ENCODE measurements at places on chromosomes 7 and 10. TPM values are rescaled to one million over a fixed set of nuclear protein-coding genes. Genes with fewer than 3 reads are reported as not detected.

DNA sequence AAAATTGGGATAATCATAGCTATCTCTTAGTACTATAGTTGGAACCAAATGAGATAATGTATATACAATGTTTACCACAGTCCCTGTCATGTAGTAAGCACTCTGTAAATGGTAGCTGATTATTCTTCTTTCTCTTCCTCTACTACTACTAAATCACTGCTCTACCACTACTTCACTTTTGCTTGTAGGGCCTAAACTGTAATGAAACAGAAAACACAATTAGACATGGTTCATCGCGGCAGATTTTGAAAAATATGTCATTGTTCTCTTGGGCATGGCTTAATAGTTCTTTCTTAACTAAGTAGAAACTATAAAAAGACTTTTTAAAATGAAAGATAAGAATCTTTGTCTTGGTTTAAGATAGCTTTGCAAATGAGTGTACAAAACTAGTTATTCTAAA is 34.9 kb downstream of the R3HCC1L start:
- no peak for DNase-seq

Gene PRR15
- polyA plus RNA-seq, result 0.05 TPM

DNA sequence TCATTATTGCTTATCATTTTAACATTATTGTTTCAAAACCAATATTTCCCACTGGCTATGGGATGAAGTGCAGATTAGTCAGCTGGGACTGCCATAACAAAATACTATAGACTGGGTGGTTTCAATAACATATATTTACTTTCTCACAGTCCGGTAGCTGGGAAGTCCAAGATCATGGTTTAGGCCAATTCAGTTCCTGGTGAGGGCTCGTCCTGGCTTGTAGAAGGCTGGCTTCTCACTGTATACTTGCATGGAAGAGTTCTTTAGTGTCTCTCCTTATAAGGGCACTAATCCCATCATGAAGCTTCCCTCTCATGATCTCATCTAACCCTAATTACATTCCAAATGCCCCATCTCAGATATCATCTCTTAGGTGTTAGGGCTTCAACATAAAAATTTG is 101.3 kb downstream of the CHRM2 start:
- DNase-seq, result no peak

- no peak for DNase-seq
Measured at GRCh38 chr10:93074147-93074596, 479 bp downstream of the CYP26A1 start.

- DNase-seq, result no peak
Measured at GRCh38 chr7:14191686-14192098, 202.2 kb upstream of the ETV1 start.

Gene FGFR2
- 0.08 TPM for polyA plus RNA-seq

DNA sequence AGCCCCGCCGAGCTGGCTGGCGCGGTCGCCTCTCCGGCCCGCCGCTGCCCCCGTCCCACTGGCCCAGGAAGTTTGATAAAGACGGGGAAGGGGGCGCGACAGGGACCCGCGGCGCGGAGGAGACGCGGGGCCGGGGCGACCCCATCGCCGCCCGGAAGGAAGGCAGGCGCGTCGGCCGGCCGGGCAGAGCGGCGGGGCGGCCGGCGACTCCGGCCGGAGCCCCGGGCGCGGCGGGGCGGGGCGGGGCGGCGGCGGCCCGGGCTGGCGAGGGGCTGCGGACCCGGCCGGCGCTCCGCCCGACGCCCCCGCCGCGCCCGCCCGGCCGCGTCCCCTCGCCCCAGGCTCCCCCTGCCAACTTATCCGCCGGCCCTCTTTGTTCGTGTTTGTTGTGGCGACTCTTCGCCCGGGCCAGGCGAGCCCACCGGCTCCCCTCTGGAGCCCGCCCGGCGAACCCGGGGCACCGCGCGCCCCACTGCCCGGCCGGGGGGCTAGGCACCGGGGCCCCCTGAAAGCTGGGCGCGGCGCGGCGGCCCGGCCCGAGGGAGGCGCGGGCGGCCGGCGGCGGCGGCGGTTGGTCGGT is 571 bp downstream of the KDM7A start:
- peak; percentile 56 for DNase-seq

DNA sequence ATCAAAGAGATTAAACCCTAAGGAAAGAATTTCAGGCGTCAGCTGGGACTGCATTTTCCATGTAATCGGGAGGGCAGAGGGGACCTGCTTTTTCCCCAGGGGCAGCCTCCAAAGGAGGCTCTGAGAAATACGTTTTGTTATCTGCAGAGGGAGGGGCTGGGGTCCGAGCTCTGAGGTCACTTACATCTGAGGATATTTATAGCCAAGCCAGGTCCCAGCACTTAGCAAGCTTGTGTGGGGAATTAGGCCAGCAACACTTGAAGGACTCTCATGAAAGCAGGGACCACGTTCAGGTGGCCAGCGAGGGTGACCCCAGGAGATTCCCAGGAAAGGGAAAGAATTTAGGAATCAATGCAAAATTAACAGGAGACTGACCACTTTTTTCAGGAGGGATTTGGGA is 20.6 kb upstream of the GDI2 start:
- DNase-seq, result no peak

DNA sequence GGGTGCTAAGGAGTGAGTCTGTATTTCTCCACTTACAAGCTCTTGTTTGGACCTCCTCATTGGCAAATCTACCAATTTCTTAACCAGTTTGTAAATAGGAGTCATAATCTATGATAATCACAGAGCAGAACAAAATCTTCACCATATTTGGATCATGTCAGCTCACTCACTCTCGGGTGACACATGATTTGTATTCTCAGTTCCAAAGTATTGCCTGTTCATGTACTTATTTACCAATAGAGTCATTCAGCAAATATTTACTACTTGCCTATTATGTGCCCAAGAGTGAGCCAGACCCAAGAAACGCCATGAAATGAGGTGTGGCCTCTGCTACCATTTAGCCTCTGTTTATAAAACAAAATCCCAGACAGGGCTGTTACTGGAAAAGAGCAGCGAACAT is 114.8 kb downstream of the TSPAN12 start:
- no peak for DNase-seq

Gene WEE2
- not detected for polyA plus RNA-seq

Gene GRID2IP
- not detected for polyA plus RNA-seq

Gene NCOA4
- 75.2 TPM for polyA plus RNA-seq

DNA sequence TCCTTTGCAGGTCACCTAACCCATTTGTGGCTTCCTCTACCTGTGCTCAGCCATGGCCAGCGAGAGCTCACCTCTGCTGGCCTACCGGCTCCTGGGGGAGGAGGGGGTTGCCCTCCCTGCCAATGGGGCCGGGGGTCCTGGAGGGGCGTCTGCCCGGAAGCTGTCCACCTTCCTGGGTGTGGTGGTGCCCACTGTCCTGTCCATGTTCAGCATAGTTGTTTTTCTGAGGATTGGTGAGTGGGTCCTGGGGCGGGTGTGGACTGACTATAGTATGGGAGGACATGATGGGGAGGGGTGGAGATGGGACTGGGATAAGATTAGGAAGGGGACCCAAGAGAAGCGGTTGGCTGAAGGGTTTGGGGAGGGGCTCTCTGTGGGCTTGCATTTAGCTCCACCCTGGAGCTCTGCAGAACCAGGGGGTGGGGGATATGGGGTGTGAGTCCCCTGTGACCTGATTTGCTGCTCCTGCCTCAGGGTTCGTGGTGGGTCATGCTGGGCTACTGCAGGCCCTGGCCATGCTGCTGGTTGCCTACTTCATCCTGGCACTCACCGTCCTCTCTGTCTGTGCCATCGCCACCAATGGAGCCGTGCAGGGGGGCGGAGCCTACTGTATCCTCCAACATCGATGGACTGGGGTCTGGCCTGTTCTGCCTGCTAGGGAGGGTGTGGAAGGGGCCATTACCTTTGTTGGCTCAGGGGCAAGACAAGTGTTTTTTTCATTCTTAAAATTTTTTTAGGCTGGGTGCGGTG is 1.8 kb downstream of the SLC12A9 start:
- no peak for DNase-seq

Gene PRTFDC1
- polyA plus RNA-seq, result 0.43 TPM

Gene TYW1B
- 1.1 TPM for polyA plus RNA-seq

Gene AMPH
- 1.6 TPM for polyA plus RNA-seq

Gene CAV2
- 10.9 TPM for polyA plus RNA-seq

- DNase-seq, result no peak
Measured at GRCh38 chr7:99958564-99959227, 17.1 kb downstream of the AZGP1 start.

DNA sequence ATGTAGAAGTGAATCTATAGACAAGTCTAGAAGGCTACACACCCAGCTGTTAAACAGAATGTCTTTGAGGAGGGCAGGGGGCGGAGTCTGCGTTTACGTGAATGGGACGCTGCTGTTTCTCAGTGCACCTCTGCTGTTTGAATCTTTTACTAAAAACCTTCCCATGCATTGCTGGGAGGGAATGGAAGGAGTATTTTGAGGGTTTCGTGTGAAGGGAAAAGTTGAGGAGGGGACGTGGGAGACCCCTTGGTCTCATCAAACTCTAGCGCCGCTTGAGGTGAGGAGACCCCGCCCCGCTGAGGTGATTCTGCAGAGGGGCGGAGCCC is 492 bp upstream of the VCL start:
- no peak for DNase-seq

Data from psoas muscle (tissue), 8 donors.